ENCODE measurements at places on chromosomes 7 and 10.

DNA sequence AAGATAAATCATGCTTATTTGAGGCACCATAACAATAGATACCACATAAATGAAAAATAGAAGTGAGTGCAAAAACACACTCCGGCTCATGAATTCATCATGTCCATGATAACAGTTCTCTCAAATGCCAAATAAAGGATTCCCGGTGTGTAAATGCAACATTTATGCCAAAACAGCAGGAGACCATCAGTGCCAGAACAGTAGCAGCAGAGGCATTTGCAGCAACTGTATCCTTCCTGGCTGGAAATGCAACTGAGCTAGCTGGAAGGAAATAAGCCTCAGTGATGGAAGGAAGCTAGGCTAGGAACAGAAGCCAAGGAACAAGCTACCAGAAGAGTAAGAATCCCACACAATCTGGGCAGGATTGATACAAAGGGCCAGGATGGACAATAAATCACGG is 79.9 kb upstream of the THSD7A start:
- DNase-seq = peak; percentile 33

DNA sequence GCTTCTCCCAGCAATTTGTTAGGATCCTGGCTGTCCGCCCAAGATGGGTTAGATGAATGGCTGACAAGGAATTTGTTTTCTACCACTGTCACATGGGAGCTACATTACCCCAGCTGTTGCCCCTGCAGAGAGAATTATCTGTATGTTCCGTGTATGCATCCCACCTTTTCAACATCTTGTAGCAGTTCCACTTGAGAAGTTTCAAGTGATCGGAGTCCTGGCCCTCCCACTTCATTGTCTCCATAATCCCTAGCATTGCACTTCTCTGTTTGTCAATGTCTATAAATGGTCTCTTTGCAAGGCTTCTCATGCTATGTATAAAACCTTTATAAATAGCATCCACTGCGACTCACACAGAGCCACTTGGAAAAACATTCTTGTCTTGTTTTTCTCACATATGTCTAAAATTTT is 972.5 kb downstream of the CNTNAP2 start:
- no peak for DNase-seq

GRCh38 chr10:45224219-45224841 is 91.1 kb downstream of the OR13A1 start:
- DNase-seq = no peak

- no peak for DNase-seq
Measured at GRCh38 chr10:68992636-68993440, 4.2 kb downstream of the KIFBP start.

GRCh38 chr10:86223256-86223655 is 143.3 kb downstream of the GRID1 start:
- DNase-seq = no peak

DNA sequence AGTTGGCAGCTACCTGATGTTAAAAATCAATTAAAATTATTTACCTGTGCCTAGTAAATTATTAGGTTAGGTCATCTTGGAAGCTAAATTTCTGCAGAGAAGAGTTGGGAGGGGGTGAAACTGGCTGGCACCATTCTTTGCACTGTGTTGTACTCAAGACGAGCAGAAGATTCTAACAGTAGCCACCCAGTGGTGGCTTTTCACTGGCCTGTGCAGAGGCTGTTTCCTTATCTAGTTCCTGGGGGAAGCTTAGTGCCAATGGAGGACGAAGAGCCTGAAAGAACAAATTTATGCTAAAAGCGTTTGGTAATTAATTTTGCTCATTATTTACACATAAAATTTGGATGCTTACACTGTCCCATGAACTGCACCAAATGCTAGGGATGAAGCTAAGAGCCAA is 595.3 kb downstream of the XPNPEP1 start:
- DNase-seq = no peak

DNA sequence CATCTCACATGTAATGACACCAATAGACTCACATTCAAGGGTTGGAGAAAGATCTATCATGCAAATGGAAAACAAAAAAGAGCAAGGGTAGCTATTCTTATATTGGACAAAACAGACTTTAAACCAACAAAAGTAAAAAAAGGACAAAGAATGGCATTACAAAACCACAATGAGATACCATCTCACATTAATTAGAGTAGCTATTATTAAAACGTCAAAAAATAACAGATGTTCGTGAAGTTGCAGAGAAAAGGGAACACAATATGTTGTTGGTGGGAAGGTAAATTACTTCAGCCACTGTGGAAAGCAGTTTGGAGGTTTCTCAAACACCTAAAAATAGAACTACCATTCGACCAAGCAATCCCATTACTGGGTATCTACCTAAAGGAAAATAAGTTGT is 197.0 kb downstream of the SNX13 start:
- no peak for DNase-seq

- no peak for DNase-seq
Measured at GRCh38 chr10:35274498-35275060, 61.7 kb upstream of the CCNY start.

DNA sequence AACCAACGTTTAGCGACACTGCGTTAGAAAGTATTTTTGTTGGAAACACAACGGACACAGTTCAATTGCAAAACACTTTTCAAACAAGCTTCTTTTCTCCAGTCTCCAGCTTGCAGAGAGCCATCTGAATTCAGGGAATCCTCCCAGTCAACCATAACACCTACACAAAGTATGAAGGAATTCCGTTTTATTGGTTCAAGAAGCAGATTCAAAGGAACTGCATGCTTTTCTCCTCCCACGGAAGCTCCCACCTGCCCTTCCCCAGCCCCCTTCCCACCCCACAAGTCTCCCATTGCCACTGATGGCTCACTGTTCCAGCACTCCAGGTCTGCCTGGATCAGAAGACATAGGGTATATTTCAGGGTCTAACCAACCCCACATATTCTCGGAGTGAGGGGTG is 190.6 kb upstream of the TCF7L2 start:
- DNase-seq = no peak

DNA sequence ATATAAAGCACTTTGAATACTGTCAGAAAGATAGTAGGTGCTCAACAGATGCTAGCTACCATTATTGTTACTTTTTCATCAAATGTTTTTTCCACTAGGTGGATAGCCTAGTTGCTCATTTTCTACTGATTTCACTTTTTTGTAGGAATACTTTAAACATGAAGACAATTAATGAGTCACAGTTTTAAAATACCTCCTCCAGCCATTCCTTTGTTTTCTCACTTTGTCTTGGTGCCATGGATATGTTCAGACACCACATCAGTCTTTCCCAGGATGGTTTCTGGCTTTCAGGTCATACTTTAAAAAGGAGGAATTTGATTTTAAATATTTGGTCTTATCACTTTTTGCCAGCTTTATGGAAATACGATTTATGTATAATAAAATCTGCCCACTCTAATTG is 147.1 kb upstream of the MGMT start:
- DNase-seq = no peak

GRCh38 chr10:72337039-72337629 is 17.6 kb downstream of the DNAJB12 start:
- DNase-seq = peak; percentile 67

- no peak for DNase-seq
Measured at GRCh38 chr7:18693406-18693805, 197.9 kb downstream of the HDAC9 start.

GRCh38 chr10:71526653-71527052 is 129.9 kb downstream of the CDH23 start:
- DNase-seq = no peak

DNA sequence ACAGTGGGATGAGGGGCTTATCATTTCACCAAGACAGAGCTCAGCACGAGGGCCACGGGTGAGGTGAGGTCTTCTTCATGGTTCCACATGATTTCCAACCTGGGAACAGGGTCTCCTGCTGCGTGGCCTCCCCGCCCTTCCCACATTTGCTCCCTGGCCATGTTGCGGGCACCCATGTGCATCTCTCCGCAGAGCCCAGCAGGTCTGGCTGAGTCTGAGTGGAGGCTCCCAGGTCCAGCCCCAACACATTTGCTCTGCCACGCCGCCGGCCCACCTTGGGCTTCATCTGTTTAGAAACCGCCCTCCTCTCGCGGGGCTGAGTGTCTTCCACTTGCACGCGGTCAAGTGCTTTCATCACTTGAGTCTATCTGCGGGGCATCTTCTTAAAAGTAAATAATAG is 14.8 kb upstream of the PRKAR1B start:
- no peak for DNase-seq

Measured in NCI-H2081 (cell line).